ENCODE measurements at places on chromosomes 2 and 18. TPM values are rescaled to one million over a fixed set of nuclear protein-coding genes. Genes with fewer than 3 reads are reported as not detected.

Gene MYCN
- total RNA-seq: 0.22 TPM

Gene TUBA3E
- not detected for total RNA-seq

Gene BOK
- 0.22 TPM for total RNA-seq

Gene C2orf42
- 19.2 TPM for total RNA-seq

DNA sequence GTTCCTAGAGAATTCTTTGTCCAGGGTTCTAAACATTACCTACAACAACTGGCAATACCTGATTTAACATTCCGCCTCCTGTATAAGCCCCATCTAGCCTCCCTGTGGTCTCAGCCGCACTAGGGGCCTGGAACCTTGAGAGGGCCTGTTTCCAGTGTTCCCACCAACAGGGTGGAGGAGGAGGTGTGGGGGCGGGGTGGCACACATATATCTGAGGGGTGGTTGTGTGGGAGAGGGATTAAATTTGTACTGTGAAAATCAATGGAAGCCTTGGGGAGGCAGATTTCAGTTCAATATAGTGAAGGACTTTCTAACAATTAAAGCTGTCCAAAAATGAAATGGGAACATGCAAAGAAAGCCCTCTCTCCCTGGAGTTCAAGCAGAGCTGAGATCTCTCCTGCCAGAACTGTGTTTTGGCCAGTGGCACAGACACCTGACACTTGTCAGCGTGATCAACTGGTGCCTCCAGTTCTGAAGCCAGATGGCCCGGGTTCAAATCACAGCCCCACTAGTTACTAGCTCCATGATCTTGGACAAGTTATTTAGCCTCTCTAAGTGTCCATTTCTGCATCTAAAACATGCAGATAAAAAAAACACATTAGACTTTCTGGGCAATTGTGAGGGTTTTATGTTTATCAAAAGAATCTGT, 17.0 kb upstream of the FZD7 start:
- DNase-seq: no peak

Gene SLC5A7
- not detected for total RNA-seq

DNA sequence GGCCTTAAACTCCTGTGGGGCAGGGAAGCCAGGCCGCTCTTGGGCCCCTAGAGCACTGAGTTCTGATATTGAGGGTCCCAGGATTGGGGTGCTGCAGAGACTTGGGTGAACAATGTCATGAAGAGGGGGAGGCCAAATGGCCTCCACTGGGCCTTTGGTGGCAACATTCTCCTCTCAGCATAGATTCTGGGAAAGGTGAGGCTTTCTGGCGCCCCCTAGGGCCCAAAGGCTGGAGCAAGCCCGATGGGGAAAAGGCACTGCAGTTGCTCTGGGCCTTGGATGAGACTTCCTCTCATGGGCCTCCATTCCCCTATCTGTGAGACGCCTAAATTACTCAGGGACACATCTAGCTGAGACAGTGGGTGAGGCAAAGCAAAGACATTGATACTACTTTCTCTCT, 84.8 kb downstream of the ACAA2 start:
- DNase-seq: peak; percentile 65

DNA sequence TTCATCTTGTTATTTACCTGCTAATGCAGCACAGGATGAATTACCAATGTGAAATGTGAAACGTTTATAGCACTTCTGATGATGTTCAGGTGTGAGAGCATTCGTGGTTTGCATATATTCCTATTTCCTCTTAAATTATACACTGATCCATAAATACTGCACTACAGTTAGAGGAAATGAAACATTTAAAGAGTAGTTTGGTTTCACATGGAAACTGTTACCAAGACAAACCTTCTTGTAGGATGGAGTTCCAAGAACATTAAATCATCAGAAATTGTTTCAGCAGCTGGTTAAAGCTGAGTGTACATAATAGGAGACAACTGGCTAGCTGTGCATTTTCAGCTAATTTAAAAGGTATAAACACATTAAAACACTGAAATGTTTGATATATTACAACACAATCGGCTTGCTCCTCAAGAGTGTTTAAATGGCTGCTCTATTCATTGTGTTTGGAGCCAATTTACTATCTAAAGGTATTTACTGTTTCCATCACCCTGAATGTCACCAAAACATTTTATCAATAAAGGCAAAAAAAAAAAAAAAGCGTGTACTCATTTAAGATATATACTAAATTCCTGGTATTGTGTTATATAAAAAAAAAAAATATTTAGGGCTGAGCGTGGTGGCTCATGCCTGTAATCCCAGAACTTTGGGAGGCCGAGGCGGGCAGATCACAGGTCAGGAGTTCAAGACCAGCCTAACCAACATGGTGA, 100.6 kb downstream of the DYM start:
- no peak for DNase-seq

Gene GPR39
- total RNA-seq: not detected

Gene NHEJ1
- total RNA-seq: 22.4 TPM

- peak; percentile 12 for DNase-seq
These were observed 4.2 kb upstream of the ROCK1 start for GRCh38 chr18:21115519-21116411.

GRCh38 chr2:81238462-81238861, 933.9 kb upstream of the LRRTM1 start:
- DNase-seq: no peak

Gene GALNT5
- not detected for total RNA-seq

GRCh38 chr2:439556-440402, 151.9 kb upstream of the ALKAL2 start:
- DNase-seq: no peak

GRCh38 chr2:66137606-66138130, 297.3 kb upstream of the MEIS1 start:
- no peak for DNase-seq

All from activated CD8-positive, alpha-beta T cell treated with anti-CD3 and anti-CD28 coated beads for 36 hours (primary cell).